GM20000 (cell line): ENCODE measurements at places on chromosomes 1 and 21.

DNA sequence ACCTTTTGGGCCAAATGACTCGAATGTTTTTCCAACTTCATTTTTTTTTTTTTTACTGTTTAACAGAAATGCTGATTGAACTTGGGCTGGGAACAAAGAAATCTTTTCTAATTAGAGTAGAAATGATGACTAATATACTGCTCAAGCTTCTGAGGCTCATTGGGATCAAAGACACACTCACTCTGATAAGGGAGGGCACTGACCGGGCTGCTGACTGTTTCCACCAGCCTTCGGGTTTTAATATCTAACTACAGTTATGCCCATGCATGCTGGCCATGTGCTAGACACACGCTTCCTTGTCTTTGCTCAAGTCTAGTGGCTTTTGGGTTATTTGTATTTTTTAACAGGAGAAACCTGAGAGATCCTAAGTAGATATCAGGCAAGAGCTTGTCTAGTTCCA, 16.8 kb downstream of the ZBTB18 start:
- no peak for DNase-seq

- peak; percentile 13 for DNase-seq
Measured at GRCh38 chr1:44418022-44418673, 13.1 kb downstream of the RNF220 start.

- DNase-seq: no peak
Measured at GRCh38 chr1:20137055-20137454, 2.1 kb upstream of the PLA2G2F start.

DNA sequence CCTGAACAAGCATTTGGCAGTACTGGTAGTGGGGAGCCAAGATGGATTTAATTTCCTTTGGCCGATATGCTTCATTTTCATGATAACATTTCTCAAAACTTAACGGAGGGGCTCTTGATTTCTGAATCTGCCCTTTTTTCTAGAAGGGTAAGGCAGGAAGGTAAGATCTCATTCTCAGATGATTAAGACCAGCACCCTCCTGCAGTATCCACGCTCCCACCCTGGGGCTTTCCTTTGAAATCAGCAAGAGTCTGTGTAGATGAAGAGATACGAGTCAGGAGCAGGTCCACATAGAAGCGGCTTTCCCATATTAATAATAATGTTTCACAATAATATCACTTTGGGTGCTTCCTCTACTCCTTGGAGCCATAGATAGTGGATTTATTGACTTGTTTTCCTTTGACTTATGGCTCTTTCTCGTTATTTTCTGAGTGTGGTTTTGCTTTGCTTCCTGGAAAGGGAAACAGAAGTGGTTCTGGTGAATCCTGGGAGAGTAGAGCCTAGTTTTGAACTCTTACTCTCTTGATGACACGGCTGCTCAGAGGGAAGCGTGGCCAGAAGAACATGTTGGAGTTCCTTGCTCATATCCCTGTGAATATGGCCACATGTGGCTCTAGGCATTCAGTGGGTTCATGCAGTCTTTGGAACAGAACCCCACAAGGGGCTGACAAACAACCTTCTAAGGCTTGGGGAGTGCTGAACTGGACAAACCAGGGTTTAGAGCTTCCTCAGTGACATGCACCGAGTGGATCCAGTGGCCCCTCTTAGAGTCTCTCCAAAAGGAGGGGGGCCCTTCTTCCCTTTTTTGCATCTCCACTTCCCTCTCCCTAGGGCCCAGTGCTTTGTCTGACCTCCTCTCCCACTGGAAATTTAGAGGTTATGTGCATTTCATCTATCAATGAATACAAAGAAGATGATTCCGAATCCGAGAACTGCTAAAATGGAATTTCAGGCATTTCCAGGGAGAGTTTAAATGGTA, 195.7 kb downstream of the DYRK1A start:
- DNase-seq: no peak

- DNase-seq: peak; percentile 59
Measured at GRCh38 chr1:241985787-241986186, 13.1 kb downstream of the MAP1LC3C start.

DNA sequence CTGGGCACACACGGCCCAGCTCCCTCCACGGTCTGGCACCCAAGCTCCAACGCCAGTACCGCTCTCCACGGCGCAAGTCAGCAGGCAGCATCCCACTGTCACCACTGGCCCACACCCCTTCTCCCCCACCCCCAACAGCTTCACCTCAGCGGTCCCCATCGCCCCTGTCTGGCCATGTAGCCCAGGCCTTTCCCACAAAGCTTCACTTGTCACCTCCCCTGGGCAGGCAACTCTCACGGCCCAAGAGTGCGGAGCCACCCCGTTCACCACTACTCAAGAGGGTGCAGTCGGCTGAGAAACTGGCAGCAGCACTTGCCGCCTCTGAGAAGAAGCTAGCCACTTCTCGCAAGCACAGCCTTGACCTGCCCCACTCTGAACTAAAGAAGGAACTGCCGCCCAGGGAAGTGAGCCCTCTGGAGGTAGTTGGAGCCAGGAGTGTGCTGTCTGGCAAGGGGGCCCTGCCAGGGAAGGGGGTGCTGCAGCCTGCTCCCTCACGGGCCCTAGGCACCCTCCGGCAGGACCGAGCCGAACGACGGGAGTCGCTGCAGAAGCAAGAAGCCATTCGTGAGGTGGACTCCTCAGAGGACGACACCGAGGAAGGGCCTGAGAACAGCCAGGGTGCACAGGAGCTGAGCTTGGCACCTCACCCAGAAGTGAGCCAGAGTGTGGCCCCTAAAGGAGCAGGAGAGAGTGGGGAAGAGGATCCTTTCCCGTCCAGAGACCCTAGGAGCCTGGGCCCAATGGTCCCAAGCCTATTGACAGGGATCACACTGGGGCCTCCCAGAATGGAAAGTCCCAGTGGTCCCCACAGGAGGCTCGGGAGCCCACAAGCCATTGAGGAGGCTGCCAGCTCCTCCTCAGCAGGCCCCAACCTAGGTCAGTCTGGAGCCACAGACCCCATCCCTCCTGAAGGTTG, 97.6 kb downstream of the PIK3R3 start:
- DNase-seq: no peak

DNA sequence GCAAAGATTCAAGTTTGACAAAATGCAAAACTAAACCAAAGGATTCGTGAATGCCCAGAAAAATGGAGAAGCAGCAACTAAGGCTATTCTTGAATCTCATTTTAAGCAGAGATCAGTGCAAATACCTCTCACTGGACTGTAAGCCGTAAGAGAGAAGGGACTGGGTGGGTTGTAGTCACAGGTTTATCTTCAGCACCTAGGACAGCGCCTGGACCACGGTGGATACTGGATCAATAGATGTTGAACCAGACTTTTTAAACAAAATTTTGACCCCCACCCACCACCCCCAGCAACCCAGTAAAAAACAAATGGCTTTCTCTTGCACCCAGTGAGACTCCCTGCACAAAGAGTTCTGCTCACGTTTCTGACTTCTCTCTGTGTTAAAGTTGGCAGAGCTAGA, 347.1 kb downstream of the AJAP1 start:
- DNase-seq: no peak

DNA sequence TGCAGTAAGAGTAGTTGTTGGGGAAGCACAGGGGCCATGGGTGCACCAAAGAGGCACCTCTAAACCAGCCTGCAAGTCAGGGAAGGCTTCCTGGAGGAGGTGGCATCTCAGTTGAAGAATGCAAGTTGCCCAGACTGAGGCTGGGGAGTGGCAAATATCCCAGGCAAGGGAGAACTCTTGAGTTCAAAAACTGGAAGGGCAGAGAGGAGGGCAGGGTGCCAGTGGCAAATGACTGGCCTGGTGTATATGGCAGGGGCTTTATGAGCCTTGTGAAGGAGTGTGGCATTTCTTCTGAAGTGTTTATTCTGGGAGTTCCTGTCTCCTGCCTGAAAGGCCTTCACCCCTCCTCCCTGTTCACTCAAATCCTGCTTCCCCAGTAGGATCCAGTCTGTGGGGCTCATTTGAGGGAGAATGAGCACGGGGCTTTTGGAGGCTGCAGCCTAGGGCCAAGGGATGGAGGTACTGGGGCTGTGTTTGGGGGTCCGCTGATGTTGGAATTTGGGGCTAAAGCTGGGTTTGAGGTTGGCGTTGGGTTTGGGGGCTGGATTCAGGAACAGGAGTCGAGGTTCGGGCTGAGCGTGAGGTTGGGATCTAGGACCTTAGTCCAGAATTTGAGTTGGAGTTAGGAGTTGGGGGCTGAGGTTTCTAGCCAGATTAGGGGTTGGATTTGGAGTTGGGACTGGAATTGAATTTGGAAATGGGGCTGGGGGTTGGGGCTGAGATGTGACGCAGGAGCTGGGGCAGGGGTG, at the start of gene TMEM125:
TMEM125 (plus strand) TSS at position 357 of the 749 bp plus-strand sequence. CDS start 2,740 bp downstream, outside the sequence.
- peak; percentile 10 for DNase-seq

DNA sequence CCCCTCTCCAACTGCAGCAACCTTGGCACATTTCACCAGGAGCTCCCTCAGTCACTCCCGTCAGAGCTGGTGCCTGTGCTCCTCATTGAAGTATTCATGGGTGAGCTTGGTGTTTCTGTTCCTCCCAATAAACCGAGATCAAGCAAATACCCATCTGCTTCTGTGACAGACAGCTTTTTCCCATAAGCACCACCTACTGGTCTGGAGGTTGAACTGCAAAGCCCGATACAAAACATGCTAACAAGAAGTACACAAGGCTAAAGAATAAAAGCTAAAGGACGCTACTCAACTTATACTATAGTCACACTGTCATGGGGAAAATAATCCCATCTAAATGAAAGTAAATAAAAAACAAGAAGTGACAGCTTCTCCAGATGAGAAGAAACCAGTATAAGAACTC, 111.9 kb upstream of the C21orf91 start:
- DNase-seq: no peak

- DNase-seq: no peak
Measured at GRCh38 chr1:44805311-44806024, 1.7 kb downstream of the DYNLT4 start.

DNA sequence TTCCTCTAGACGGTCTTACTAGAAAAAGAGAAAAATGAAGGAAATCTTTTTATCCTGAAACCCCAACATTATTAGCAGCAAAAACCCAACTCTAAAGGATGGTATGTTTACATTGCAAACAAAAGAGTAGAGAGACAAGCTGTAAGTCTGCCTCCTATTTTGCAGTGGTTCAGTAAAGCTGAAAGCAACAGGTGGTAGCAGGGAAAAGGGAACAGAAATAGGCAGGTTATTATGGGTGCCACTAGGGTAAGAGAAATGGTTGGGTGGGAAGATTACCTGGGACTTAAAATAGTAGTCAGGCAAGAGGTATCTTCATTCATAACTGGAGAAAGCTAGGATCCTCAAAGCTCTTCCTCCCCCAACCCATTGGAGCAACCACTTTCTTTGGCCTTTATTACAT, 13.7 kb downstream of the CLSPN start:
- DNase-seq: no peak

GRCh38 chr1:161307230-161307768, 2.5 kb downstream of the MPZ start:
- DNase-seq: no peak

DNA sequence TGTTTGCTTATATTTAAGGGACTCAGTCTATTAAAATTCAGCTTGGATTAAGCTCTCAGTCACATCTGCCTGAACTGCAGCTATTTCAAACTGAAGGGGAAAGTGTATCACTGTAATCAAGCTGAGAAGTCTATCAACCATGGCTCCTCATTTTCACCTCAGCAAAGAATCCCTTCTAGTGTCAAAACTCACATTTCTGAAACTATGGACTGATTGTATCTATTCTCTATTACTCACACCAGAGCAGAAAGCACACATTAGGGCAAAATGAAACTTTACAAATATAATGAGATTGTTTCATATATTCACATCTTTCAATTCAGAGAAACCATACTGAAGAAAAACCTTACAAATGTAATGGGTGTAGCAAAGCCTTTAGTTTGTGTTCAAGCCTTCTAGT, 14.6 kb upstream of the C1orf146 start:
- DNase-seq: no peak

DNA sequence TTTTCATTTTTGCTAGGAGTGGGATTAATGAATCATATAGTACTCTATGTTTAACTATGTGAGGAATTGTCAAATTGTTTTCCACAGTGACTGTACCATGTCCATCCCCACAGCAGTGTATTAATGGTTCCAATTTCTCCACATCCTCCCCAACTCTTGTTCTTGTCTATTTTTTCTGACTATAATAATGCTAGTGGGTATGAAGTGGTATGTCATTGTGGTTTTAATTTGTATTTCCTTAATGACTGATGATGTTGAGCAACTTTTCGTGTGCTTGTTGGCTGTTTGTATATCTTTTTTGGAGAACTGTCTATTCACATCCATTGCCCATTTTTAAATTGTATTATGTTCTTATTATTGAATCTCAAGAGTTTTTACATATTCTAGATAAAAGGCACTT, 10.0 kb upstream of the KPRP start:
- no peak for DNase-seq

DNA sequence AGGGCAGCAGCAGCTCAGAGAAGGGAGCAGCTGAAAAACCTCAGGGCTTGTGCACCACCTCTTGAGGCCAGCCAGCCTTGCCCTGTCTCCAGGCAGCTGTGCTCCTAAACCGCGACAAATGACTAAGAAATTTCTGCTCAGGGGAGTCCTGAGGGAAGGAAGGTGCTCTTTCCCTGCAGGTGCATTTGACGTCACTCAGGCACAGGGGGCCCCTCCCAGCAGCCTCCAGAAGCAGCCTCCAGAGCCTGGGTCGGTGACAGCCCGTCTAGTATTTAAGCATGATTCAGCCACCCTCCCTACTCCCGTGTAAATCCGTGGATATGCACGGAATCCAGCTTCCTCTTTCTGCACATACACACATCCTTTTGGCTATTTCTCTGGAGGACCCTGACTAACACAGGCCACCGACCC, 560.5 kb downstream of the KIF26B start:
- DNase-seq: no peak

GRCh38 chr1:222824641-222825040, 9.8 kb downstream of the DISP1 start:
- DNase-seq: no peak

DNA sequence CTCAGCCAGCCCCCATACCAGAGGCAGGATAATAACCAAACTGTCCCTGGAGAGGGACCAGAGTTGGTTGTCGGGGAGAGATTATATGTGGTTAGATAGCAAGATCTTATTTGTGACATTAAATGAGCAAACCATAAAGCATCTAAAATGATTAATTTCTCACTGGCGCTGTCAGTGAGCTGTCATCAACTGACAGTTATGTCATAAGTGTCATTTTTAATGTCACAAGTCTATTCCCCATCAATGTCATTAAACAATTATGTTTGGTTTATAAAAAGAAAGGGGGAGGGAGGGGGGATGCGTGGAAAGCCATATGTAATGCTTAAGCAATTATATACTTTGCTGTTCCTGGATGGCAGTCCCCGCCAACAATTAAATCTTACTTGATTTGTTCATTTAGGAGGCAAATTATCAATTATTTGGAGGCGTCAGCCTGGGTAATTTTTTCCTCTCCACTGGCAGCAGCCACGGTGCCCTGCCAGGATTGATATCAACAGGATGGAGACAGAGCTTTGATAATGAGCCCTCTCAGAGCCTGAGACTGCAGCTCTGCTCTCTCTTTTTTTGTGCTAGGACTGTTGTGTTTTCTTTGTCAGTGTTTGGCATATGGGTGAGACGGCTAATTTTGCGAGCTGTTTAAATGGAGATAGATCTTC, 333.6 kb upstream of the CAMK1G start:
- DNase-seq: no peak

- DNase-seq: peak; percentile 60
Measured at GRCh38 chr1:59025898-59026426, 242.1 kb upstream of the JUN start.

GRCh38 chr1:24683713-24684162, 40.6 kb downstream of the SRRM1 start:
- DNase-seq: no peak

- DNase-seq: no peak
Measured at GRCh38 chr1:162475089-162475488, 22.5 kb upstream of the UHMK1 start.

- no peak for DNase-seq
Measured at GRCh38 chr1:159879977-159880376, 17.5 kb upstream of the VSIG8 start.

GRCh38 chr1:2050461-2050792, 216 bp downstream of the PRKCZ start:
- DNase-seq: no peak
